ENCODE measurements at places on chromosomes 2 and 18.

- DNase-seq: no peak
Measured at GRCh38 chr2:54519841-54520459, 63.8 kb downstream of the SPTBN1 start.

DNA sequence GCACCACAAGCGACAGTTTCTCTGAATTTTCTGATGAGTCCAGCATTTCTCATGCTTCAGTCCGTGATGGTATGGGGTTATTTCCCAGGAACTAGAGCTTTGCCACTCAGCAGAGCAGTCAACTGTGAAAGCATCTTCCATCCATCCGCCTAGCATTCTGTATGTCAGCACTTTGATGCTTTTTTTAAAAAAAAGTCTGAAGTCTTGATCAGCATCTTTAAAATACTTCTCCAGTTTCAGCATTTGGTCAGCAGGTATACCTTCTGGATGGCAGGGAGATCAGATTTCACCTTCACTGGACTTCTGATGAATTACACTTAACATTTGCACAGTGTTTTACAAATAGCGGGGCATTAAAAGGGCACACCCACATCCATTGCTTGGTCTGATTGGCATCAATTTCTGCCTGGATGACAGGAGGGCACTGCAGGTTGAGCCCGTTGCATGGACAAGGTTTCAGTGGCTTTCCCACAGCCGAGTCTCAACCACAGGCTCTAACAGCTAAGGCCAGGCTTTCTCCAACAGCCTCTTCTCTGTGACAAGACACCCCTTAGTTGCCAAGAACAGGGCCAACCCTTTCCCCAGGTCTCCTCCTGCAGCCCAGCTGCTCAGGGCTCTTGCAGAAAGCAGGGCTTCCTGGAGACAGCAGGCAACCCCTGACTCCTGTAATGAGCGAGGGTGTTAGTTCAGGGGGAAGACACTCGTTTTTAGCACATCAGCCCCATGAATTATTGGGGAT lies 54.0 kb downstream of the EMILIN2 start:
- DNase-seq: no peak

DNA sequence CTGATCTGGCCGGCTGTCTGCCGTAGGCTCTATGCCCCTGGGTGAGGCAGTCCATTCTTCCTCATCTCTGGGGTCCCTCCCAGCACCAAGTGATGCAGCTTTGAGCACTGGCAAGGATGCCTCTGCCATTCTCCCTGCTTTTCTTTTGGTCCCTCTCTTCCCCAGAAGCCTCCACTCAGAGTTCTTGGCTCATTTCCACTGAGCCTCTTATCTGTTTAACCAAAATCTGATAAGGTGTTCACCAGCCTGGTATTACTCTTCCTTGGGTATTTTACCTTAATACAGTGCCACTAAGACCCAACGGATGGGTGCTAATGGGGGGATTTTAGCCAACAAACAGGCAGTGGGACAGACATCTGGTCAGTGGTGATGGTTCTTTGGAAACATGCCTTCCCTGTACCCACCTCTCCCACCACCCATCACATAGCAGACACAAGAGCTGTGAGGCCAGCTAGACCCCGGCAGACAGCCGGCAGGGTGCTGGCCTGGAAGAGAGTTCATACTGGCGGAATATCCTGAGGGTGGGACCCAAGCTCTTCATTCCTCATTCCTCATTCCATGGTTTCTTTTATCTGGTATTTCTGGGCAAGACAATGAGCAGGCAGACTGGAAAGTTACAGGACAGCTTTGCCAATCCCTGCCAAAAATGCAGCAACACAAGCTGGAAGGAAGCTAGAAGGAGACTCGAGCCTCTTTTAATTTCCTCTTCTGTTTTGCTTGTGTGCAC lies 34.6 kb downstream of the ZBTB7C start:
- no peak for DNase-seq

- DNase-seq: no peak
Measured at GRCh38 chr18:48918660-48919456, 31.9 kb downstream of the SMAD7 start.

DNA sequence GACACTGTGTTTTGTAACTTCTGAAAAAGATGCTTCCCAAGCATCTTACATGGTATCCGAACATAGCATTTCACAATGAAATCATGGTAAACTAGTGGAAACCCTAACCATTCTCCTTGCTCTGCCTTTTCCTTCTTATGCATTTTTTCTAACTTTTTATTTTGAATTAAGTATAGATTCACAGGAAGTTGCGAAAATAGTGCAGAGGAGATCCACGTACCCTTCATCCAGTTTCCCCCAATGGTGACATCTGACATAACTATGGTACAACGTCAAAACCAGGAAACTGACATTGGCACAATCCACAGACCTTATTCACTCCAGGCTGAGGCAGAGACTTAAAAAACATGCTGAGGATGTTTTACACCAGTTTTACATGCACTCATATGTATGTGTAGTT lies 38.3 kb downstream of the AAK1 start:
- no peak for DNase-seq

DNA sequence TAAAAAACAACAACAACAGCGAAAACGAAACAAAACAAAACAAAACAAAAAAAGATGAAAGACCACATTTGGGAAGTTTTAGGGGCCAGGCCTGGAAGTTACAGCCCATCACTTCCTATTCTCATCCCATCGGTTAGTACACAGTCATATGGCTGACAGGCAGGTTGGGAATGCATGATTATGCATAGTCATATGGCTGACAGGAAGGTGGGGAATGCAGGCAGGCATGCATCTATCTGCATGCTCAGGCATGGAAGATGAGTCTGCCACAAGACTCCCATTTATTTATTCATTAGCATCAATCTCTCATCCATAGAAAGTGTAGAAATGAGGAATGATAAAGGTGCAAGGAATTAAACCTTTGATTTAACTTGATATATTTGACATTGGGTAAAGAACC lies 325.3 kb upstream of the MEX3C start:
- DNase-seq: no peak
